ENCODE measurements at places on chromosomes 3 and 15.

- DNase-seq, result no peak
Measured at GRCh38 chr3:169430707-169431404, 232.7 kb downstream of the MECOM start.

GRCh38 chr3:122623031-122623829 lies 45.8 kb downstream of the PARP15 start:
- no peak for DNase-seq

GRCh38 chr15:88276821-88277410 lies 20.4 kb upstream of the NTRK3 start:
- no peak for DNase-seq

- no peak for DNase-seq
Measured at GRCh38 chr15:39171944-39172368, 408.9 kb upstream of the THBS1 start.

DNA sequence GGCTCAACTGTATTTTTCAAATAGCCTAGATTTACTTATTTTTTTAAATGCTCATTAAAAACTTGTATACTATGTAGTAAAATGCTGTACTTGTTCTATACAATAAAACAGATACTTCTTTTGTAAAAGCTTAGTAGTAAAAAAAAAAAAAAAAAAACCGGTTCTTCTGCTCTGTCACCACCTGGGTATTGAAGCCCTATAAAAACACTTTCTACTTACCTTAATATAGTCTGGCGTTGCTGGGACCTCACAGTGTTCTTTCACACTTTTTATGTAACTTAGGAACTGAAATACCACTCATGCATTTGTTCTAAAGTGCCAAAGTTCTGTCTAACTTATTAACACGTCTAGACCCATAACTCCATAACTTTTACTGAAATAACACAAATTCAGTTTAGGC lies 61.4 kb downstream of the TASOR start:
- DNase-seq, result no peak

GRCh38 chr3:114764056-114764492 lies 383.0 kb downstream of the ZBTB20 start:
- no peak for DNase-seq

Measured in cortex of kidney (tissue), 1 donor.